Astrocyte of the cerebellum (primary cell): ENCODE measurements at places on chromosomes 5 and 9.

DNA sequence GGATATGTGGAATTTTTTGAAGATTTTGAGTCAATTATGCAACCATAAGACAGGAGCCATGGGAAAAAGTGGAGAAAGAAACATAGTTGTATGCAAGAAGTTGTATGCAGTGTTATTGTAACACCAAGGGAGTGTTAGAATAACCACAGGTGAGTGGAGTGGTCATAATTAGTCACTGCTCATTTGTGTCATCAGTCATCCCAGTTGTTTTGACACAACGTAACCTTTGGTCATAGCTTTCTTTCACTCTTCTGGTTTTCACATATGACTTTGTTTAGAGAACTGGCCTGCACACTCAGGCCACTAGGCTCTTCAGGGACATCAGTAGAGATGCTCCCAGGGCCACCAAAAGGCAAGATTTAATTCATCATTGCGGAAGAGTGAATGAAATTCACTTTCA, 158.7 kb upstream of the HMHB1 start:
- DNase-seq = no peak

- no peak for DNase-seq
Observed at GRCh38 chr5:98163796-98164493, 609.5 kb upstream of the RGMB start.

- no peak for DNase-seq
Observed at GRCh38 chr9:9919174-9919775, 693.5 kb downstream of the PTPRD start.

DNA sequence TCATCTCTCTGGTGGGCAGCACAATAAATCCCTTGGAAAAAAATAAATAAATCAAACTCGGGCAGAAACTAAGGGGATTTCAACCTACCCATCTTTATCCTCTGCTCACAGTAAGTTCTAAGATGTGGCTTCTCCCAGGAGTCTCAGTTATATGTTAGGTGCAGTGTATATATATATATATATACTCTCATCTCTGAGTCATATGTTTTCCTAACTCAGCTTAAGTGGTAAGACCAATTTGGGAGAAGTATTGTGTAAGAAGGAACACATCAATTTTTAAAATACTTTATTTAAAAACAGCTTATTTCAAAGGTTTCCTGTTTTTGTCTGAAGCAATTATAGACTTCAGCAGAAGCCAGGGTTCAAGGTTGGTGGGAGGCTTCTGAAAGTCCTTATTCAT, 20.3 kb upstream of the OSMR start:
- DNase-seq = no peak

DNA sequence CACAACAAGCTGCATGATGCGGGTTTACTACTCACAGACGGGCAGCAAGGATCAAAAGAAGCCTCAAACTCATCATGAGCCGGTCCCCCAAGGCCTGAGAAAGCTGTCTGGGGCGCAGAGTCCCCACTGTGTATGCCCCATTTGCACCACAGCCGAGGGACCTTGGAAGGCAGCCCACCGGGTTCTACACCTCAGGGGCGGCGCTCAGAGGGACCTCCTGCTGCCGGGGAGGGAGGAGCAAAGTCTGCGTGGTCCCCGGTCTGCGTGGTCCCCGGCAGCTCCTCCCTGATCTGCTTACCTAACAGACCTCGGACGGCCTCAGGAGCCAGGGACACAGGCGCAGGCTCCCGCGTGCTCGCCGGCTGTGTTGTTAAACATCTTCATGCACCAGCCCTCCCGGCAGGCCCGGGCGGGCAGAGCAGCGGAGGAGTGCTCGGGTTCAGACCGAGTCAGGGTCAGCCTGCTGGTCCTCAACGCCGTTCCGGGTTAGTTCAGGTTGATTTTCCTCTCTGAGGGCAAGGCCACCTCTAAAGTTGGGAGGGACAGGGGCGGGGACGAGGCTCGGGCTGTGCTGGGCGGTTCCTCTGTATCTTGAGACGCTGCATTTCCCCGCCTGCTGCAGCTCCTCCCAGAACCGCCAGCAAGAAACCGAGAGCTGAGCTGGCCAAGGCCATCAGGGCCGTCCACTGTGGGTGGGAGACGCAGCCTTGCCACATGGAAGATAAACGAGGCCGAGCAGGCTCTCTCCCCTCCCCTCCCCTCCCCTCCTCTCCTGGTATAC, 74.6 kb downstream of the MRPL36 start:
- no peak for DNase-seq

- no peak for DNase-seq
Observed at GRCh38 chr9:129350143-129350935, 172.3 kb upstream of the IER5L start.

DNA sequence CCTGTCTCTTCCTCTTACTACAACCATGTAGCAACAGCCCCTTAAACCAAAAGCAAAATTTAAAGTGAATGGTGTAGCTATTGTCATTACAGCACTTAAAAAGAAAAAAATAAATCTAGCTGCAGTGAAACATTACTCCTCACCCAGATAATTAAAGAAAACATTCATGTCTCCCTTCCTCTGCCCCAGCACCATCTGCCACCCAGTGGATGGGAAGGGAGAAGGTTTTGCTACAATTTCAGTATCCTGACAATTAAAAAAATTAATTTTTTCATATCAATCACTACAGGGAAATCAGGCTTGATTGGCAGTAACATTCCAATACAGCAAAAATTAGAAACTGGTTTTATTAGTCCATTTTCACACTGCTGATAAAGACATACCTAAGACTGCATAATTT, 147.4 kb upstream of the PUM3 start:
- no peak for DNase-seq

DNA sequence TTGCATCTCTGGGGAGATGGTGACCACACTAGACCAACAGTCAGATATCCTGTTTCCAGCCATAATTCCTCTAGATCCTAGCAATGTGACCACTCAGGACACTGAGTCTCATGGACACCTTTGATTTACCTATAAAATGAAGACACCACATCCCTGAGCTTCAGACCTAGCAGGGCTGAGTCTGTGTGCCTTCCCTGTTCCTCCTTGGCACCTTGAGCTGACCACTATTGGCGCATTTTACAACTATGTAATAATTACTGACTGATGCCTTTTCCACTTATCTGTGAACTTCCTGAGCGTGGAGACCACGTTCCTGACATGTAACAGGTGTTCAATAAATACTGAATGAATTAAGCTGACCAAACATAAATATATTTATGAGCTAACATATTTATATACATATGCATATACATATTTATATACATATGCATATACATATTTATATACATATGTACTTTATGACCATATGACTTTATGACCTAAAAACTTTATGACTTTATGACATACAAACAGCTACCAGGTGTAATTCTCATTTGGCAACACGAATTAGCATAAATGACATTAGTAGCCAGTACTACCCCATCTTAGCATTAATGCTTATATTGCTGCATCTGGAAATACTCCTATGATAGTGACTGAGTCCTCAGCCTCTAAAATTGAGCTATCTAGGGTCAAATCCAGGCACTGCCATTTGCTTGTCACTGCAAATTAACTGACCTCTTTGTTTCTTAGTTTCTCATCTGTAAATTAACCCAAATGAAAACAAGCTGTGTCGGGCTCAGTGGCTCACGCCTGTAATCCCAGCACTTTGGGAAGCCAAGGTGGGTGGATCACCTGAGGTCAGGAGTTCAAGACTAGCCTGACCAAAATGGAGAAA, 150.6 kb downstream of the GNA14 start:
- no peak for DNase-seq

GRCh38 chr9:38389313-38389712, 3.2 kb upstream of the ALDH1B1 start:
- no peak for DNase-seq
